ENCODE measurements at places on chromosomes 7 and 10.
A peak's percentile ranks its signal among the peaks of the same experiment; 100 is the strongest.

GRCh38 chr10:103184615-103185014, 8.5 kb downstream of the NT5C2 start:
- no peak for DNase-seq

DNA sequence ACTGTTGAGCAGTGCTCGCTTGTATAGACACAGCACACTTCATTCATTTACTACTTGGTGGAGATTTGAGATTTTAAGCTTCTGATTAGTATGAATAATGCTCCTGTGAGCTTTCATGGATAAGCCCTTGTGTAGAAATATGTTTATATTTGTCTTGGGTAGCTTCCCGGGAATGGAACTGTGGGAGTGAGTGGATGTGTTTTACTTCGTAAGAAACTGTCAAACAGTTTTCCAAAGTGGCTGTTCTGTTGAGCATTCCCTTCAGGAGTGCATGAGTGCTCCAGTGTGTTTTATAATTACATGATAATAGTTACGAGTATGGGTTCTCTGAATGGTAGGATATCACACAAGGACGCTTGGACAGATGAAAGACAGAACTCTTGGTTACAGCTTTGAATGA, 49.4 kb downstream of the VWC2 start:
- DNase-seq = no peak

DNA sequence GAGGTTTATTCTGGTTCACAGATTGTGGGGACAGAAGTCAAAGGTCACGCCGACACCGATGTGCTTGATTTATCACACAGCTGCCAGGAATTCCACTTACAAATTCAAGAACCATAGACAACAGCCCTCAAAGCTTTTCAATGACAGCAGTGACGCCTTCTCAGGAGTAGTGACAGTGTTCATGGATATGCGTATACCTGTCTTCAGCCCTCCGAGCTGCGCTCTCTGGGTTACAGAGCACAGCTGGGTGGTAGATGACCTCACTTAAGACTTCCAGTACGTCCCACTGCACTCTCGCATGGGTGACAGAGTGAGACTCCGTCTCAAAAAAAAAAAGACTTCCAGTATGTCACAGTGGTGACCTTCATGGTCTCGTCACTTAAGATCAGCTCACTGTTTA, 108.5 kb downstream of the TCERG1L start:
- no peak for DNase-seq

- peak; percentile 55 for DNase-seq
These were observed 274.9 kb upstream of the GALNT17 start for GRCh38 chr7:70856901-70857630.

DNA sequence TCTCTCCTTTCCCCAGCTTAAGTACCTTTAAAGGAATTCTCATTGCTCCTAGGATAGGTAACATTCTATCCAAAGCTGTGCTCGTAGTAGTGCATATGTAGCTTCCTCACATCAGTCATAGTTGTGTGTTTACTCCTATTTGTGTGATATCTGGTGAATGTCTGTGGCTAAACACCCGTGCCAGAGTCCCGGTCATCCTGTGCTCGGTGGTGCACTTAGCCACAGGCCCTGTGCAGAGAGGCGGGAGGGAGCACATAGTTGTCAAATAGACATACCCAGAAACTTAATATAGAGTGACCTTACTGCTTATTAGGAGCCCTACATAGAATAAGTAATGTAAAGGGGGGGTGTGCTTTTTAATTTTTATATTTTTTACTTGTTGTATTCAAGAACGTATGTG, 76.6 kb downstream of the RBM33 start:
- DNase-seq = no peak

DNA sequence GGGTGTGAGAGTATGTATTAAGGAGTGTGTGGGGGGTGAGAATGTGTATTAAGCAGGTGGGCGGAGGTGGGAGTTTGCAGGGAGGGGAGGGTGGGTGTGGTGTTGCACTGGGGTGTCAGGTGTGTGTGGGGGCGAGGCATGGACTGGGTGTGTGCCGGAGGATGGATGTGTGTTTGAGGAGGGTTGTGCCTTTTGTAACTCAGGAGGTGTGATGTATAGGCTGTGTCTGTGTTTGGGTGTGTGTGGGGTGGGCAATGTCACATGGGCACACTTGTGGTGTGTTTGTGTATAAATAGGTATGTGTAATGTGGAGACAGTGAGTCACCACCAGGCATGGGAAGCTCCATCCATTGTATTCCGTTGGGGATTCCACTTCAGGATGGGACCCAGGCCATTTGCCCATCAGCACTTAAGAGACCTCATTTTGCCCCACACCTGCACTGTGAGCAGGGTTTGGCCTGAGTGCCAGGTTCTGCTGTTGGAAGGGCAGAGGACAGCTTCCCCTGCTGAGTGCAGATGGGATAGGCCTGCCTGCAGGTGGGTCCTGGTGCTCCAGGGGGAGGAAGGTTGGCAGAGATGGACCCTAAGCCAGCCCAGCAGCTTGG, 5.8 kb downstream of the UNC5B start:
- DNase-seq = no peak

- peak; percentile 72 for DNase-seq
These were observed at the start of gene ADAM8 for GRCh38 chr10:133276435-133277201. ADAM8 (minus strand) TSS chr10:133276868; CDS start chr10:133276817, 51 bp downstream.

DNA sequence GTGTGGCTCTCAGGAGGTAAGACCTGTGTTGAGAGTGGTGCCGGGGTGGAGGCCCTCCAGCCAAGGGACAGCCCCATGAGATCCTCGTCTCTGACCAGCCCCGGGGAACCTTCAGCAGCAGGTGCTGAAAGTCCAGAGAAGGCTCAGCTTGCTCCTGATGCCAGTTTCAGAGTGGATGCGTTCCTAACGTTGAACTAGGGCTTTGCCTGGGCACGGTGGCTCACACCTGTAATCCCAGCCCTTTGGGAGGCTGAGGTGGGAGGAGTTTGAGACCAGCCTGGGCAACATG, 45.7 kb downstream of the BAIAP2L1 start:
- no peak for DNase-seq

- no peak for DNase-seq
These were observed 74.9 kb downstream of the NUDCD3 start for GRCh38 chr7:44415510-44415909.

DNA sequence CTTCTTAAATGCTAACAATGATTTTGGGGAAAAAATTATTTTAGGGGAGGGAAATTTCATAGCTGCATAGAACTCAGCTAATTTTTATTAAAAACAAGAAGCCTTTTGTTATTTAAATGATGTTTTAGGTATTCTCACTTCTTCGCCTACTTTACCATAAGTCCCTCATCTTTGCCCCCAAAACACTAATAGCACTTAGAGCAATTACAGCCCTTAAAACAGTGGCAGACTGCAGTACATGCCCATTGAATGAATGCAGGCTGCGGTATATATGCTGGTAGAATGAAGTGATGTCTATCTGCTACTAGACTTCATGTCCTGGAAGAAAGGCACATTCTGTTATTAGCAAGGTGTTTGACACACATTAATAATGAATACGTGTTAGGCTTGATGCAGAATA, 2.9 kb upstream of the SPAG6 start:
- no peak for DNase-seq

DNA sequence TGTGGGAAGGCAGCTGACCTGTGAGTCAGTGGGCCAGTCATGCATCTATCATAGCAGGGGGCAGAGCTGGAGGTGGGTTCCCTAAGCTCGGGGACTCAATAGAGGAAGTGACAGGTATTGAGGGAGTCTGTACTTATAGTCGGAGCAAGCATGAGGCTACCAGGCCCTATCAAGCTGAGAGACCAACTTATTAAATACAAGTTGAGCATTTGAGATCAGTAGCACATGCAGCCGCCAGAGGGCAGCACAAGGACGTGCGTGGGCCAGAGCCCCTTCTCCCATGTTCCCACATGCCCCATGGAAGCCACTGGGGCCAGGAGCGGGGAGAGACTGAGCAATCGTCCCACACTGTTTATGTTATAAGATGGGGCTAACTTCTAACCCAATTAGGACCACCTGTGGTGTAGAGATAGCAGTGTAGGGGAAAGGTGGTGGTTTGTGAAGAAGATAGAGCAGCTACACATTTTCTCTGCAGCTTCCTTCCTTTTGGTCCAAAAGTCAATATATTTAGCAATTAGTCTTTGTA, 13.0 kb upstream of the STK31 start:
- peak; percentile 48 for DNase-seq

DNA sequence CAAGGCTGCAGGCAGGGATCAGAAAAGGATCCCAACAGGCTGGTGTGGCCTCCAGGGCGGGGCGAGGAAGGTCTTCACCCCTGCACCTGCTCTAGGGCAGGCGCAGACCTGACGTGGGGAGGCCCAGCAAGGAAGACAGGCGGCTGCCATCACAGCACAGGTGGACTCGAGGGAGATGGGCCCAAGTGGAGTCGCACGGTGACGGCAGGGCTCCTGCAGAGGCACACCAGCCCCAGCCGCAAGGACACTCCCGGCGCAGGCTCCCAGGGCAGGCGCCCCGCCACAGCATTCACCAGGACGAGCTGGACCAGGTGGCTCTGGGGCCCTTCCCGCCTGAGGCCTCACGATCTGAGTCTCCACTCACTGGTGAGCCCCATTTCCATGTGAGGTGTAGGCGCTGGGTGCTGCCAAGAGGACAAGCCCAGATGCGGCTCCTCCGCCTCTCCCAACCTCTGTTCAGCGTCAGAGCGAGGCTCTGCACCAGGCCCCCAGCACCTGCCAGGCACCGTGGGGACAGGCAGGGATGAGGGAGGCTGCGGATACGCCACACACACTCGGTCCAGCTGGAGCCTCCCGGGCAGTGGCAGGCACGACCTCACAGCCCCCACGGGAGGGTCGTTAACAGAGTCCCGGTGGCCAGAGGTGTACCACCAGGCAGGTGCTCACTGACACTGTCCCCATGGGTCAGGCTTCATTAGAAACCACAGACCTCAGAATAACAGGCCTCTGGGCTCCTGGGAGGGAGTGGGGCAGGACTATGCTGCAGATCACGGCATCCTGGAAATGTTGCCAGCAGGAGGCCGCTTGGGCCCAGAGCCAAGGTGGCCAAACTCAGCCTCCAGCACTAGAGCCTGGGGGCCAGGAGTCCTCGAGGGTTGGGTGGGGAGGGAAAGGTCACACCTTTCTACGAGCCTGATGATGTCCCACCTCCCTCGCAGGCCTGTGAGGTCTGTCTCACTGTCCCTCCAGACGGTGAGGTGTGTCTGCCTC, 111.6 kb downstream of the MAD1L1 start:
- DNase-seq = no peak

- no peak for DNase-seq
These were observed 196.4 kb downstream of the SDHAF3 start for GRCh38 chr7:97313900-97314299.

- DNase-seq = no peak
These were observed 9.1 kb upstream of the PRKAR2B start for GRCh38 chr7:107035446-107035845.

DNA sequence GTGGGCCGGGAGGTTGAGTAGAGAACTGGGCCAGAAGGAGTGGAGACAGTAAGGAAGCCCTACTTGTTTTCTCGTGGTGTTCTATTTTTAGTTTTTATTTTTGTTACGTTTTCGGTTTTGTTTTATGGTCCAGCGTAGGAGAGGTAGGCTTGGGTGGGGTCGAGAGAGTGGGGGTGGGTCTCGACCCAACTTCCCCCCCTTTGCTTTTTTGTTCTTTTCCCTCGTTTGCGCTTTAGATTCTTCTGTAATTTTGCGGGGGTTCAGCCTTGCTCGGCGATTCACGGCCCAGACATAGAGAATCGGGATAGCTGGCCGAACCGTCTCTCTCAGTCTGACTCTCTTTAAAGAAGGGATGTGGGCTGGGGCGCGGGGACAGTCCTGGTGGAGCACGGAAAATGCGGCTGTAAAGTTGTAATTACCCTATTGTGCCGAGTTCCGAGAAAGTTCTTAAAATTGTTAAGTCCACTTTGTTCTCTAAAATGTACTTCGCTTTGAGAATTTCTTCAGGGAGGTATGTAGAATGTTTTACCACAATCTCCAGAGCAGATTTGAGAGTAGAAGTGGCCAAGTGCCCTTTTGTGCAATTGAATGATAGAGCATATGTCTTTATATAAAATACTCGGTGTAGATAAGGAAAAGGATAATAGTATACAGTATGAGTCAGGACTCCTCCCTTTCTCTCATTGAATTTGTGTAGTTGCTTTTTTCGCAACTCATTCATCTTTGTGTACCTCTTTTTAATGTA, 816 bp downstream of the DMTF1 start:
- peak; percentile 18 for DNase-seq

DNA sequence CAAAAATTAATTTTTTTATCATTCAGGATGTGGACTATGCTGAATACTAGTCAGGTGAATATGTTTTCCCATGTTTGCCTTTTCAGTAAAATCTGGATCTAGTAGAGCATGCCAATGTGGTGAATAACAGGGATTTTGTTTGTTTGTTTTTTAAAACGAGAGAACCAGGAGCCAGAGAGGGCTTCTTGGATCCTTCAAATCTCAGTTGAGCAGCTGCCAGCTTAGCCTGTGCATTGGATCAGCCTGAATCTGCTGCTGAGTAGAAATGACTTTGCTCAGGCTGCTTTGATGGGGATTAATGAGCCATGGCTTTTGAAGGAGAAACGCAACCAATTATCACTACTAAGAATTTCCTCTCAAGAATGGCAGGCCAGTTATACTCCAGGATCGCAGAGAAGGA, 493.8 kb downstream of the ARL4A start:
- DNase-seq = no peak

GRCh38 chr7:146826329-146826728, 709.7 kb downstream of the CNTNAP2 start:
- DNase-seq = no peak

- no peak for DNase-seq
These were observed 74.1 kb upstream of the GRB10 start for GRCh38 chr7:50856806-50857205.

- no peak for DNase-seq
These were observed 138.8 kb downstream of the JCAD start for GRCh38 chr10:29920408-29921070.

- DNase-seq = no peak
These were observed 82.7 kb downstream of the PLCE1 start for GRCh38 chr10:94076325-94076841.

DNA sequence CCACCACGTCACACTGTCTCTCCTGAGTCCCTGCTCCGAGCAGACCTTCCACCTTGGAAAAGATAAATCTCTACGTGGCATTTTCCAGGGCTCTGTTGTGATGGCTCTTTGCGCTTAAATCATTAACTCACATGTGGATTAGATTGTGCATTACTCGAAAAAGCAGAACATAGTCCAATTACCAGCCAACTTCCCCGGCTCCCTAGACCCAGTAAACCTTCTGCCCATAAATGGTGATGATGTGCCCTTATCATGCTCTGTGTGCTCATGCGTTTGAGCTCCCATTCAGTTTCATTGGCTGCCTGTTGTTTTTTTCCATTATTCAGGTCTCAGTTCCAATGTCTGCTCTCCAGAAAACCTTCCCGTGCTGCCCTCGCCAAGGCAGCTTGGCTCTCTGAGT, 471.2 kb downstream of the GLRX3 start:
- no peak for DNase-seq

DNA sequence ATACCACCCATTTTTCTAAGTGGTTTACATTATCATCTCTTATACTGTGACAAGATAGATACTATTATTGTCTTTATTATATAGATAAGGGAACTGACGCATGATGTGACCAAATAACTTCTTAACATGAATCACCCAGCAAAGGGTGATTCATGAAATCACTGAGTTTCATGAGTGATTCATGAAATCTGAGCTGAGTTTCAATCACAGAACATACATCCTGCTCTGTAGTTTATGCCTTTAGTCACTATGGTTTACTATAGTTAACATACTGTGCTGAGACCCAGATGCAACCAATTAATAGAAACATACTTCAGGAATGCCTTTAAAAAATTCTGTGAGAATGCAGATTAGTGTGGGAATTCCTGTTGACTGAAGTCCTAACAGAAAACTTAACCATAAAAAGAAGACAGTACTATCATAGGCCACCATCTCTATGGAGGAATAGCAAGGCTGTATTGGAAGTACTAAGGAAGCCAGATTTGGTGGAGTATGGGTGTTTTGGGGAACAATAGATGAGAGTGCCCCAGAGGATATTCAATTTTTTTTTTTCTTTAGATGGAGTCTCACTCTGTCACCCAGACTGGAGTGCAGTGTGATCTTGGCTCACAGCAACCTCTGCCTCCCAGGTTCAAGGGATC, 43.1 kb upstream of the SEMA3A start:
- DNase-seq = no peak

All from stimulated activated CD4-positive, alpha-beta T cell treated with anti-CD3 and anti-CD28 coated beads, Interleukin-1b, Interleukin-23, amount 100 ng/mL, for 48 hours (primary cell).